ENCODE measurements at places on chromosomes 3 and 15. TPM values are rescaled to one million over a fixed set of nuclear protein-coding genes. Genes with fewer than 3 reads are reported as not detected.

The CYP1A1 gene
- 3.4 TPM for total RNA-seq

The TTC23 gene
- 18.9 TPM for total RNA-seq

DNA sequence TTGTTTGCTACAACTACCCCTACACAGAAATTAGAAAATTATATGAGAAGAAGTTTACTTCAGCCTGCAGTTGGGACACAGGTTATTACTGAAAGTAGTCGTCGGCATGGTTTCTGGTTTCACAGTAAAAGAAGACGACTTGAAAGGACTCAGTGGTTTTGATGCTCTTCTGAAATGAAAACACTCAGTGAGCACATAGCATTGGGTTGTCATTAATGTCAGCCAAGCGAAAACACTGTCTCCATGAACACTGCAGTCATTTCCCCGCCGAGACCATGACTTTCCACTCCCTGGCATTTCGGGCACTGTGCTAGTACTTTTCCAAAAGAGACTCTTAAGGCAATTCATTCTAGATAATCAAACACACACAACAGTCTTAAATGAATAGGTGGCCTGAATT lies 69.2 kb upstream of the ICE2 start:
- no peaks in the 10 kb centered on the region for H3K27me3 ChIP-seq
- DNase-seq: no peak
- no peak overlapping the region for H3K4me3 ChIP-seq
- no peak overlapping the region for H3K27ac ChIP-seq
- no peaks in the 10 kb centered on the region for H3K36me3 ChIP-seq

DNA sequence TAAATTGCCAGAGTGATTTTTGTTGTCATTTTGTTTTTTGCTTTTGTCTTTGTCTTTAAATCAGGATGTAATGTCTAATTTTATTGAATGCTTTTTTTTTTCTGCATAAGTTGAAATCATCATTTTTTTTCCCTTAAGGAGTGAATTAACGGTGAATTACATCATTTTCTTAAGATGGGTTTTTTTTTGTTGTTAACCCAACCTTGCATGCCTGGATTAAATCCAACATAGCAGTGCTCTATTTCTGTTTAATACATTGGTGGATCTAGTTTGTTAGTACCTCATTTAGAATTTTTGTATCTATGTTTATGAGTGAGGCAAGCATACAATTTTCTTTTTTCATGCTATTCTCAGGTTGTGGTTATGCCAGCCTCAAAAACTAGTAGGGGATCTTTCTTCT lies 186.4 kb upstream of the TMC3 start:
- no peak overlapping the region for H3K4me3 ChIP-seq
- DNase-seq: no peak
- H3K27me3 ChIP-seq: no peaks in the 10 kb centered on the region
- no peaks in the 10 kb centered on the region for H3K4me1 ChIP-seq
- no peaks in the 10 kb centered on the region for H3K36me3 ChIP-seq
- no peak overlapping the region for H3K27ac ChIP-seq

DNA sequence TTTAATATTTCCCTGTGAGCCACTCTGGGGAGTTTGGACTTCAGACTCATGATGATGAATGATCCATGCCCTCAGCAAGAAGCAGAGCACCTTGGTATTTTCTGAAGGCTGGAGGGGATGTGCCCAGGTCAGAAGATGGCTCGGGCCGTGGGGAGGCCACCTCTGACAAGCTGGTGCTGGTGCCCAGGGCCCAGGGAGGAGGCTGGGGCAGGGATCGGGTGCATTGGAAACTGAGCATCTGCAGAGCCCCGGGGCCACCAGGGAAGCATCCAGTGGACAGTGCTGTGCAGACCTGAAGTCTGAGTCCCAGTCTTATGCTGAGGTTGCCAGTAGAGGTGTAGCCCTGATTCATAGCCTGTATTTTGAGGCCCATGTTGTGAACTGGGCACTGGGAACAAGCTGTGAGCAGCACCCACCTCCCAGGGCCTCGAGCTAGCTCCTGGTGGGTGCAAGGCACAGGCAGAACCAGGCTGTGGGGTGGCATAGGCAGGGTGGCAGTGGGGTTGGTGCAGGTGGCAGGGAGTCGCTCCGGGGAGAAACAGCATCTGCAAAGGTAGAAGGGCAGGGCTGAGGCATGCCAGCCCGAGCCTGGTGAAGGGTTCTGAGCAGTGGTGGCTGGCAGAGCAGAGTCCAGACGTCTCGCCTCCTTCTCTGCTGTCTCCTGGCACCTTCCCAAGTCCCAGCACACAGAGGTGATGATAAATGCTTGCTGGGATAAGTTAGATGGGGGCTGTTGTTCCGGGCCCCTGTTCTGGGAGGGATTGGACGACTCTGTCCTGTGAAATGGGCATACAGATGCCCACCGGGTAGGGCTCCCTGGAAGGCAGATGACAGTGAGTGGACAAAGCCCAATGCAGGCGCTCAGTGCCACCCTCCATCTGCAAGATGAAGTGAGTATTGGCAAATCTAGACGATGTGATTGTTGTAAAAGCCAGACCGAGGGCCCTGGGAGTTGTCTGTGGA lies 10.6 kb downstream of the DNAJB8 start:
- peaks cover 97% of the 10 kb centered on the region for H3K27me3 ChIP-seq
- H3K27ac ChIP-seq: no peak overlapping the region
- H3K4me3 ChIP-seq: no peak overlapping the region
- H3K4me1 ChIP-seq: no peaks in the 10 kb centered on the region
- peaks cover 6% of the 10 kb centered on the region for H3K36me3 ChIP-seq

- DNase-seq: no peak
- H3K27ac ChIP-seq: no peak overlapping the region
- H3K4me1 ChIP-seq: no peaks in the 10 kb centered on the region
Observed at GRCh38 chr3:109743981-109744380, 406.6 kb upstream of the DPPA4 start.

DNA sequence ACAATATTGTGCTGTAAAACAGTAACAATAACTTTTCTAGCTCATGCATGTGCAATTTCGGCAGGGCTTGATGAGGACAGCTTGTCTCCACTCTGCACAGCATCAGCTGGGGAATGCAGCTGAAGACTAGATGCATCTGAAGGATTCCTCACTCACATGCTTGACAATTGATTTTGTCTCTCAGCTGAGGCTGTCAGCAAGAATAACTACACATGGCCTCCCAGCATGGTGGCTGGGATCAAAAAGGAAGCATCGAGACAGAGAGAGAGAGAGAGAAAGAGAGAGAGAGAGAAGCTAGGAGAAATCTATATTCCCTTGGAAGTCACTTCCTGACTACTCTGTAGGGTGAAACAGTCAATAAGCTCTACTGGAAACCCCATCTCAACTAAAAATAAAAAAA lies 487.1 kb downstream of the PLOD2 start:
- H3K27me3 ChIP-seq: no peaks in the 10 kb centered on the region
- H3K27ac ChIP-seq: no peak overlapping the region
- DNase-seq: no peak
- no peak overlapping the region for H3K4me3 ChIP-seq
- H3K4me1 ChIP-seq: peaks cover 7% of the 10 kb centered on the region

- no peaks in the 10 kb centered on the region for H3K27me3 ChIP-seq
- DNase-seq: no peak
- H3K4me3 ChIP-seq: no peak overlapping the region
- H3K4me1 ChIP-seq: no peaks in the 10 kb centered on the region
- no peaks in the 10 kb centered on the region for H3K36me3 ChIP-seq
- no peak overlapping the region for H3K27ac ChIP-seq
Observed at GRCh38 chr3:115903843-115904242, 280.5 kb downstream of the GAP43 start.

- H3K4me1 ChIP-seq: peaks cover 2% of the 10 kb centered on the region
- H3K27me3 ChIP-seq: no peaks in the 10 kb centered on the region
- DNase-seq: no peak
- H3K4me3 ChIP-seq: no peak overlapping the region
- no peaks in the 10 kb centered on the region for H3K36me3 ChIP-seq
- no peak overlapping the region for H3K27ac ChIP-seq
Observed at GRCh38 chr3:127729556-127730056, 56.9 kb downstream of the ABTB1 start.
